ENCODE measurements at places on chromosomes 12 and 14. TPM values are rescaled to one million over a fixed set of nuclear protein-coding genes. Genes with fewer than 3 reads are reported as not detected.

The TXNDC16 gene
- 2.6 TPM for polyA plus RNA-seq

The CMKLR1 gene
- 1.6 TPM for polyA plus RNA-seq

The UBC gene
- polyA plus RNA-seq, result 1,140 TPM

The KCNA5 gene
- polyA plus RNA-seq, result 77.6 TPM

The ACOT6 gene
- not detected for polyA plus RNA-seq

The C14orf93 gene
- 4.1 TPM for polyA plus RNA-seq

The TMEM119 gene
- 3.2 TPM for polyA plus RNA-seq

The ADGRD1 gene
- polyA plus RNA-seq, result 50.0 TPM

The MMAB gene
- 46.9 TPM for polyA plus RNA-seq

The CCNB1IP1 gene
- 72.1 TPM for polyA plus RNA-seq

The ACRBP gene
- 0.50 TPM for polyA plus RNA-seq

The SMOC1 gene
- 13.4 TPM for polyA plus RNA-seq

The CHST11 gene
- polyA plus RNA-seq, result 3.1 TPM

The FAM90A1 gene
- polyA plus RNA-seq, result 0.07 TPM

The PTPRB gene
- 14.3 TPM for polyA plus RNA-seq

The GPR65 gene
- 0.25 TPM for polyA plus RNA-seq

The DPY19L2 gene
- polyA plus RNA-seq, result 28.1 TPM

The TOMM20L gene
- polyA plus RNA-seq, result not detected

The PRR4 gene
- polyA plus RNA-seq, result 2.4 TPM

The TNFRSF1A gene
- polyA plus RNA-seq, result 41.3 TPM

The OR6C75 gene
- not detected for polyA plus RNA-seq

The SRRM4 gene
- polyA plus RNA-seq, result 0.38 TPM

All from right cardiac atrium (tissue), 5 donors.